Cortex of kidney (tissue), 1 donor: ENCODE measurements at places on chromosomes 13 and 19.

GRCh38 chr19:46748325-46749109 lies 2.3 kb upstream of the STRN4 start:
- no peak for DNase-seq

- no peak for DNase-seq
Measured at GRCh38 chr13:59494560-59494970, 669.2 kb downstream of the DIAPH3 start.

DNA sequence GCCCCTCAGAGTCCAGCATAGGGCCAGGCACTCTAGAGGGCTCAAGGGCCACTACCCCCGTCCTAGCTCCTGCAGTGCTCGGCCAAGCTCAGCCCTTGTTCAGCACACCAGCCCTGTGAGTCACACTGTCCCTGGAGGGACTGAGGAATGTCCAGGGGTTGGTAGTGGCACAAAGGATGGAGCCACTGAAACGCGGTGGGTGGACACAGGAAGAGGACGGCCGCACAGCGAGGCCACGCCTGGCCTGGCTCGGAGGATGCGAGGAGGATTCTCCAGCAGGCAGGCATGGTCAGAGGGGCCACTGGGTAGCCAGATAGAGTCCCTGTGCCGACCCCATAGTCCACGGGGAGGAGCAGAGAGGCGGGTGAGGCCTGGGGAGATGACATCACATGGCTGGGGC lies 45.7 kb downstream of the C1QTNF9 start:
- DNase-seq: no peak

GRCh38 chr13:52025475-52026245 lies 1.2 kb downstream of the UTP14C start:
- DNase-seq: no peak

DNA sequence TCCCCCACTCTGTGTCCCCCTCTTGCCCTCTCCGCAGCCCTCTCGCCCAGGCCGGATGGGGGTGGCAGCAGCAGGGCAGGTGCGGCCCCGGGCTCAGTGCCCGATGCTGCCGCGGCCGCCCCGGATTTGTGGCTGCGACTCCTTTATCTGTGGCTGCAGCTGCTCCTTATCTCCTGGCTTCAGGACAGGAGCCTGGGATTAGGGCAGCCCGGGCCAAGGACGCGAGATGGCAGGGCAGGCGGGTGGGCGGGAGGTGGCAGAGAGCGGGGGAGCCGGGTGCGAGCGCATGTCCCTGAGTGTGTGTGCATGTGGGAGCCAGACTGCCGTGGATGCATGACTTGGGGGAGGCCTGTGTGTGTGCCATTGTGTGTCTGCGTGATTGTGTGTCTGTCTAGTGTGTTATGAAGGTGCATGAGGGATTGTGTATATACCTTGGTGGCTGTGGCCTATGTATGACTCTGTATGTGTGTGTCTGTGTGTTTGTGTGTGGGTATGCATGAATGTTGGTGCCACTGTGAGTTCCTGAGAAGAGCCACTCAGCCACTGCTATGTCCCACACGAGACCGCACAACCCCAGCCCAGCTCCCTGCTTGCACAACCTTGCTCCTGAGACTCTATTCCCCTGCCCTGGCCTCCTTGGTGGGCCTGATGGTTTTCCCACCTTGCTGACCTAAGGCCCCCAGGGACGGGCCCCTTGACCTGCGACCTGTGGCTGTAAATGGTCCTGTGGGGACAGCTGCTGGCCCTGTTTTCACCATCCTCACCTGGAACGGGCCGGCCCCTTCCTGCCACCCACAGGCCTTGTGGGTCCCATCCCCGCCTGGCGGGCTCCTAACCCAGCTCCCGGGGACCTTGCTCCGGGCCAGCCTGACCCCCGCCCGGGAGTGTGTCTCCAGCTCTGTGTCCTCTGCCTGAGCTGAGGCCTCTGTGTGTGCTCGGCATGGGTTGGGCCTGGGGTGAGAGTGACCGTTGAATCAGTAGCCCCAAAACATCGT lies 5.3 kb upstream of the NRTN start:
- no peak for DNase-seq

DNA sequence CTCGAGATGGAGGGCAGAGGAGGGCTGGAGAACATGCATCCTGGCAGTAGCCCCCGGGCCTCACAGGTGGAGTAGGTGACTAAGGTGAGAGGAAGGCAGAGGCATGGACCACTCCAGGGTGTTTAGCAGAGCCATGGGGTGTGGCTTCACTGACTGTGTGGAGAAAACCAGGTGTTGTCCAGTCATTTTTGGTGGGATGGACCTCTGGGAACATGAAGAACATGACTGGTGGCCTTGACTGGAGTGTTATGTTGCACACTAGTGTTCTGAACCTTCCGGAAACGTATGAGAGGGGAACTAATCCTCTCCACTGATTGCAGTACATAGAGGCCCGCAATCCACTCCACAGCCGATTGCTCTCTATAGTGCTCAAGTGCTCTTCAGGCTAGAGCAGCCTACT lies 16.9 kb downstream of the MED26 start:
- DNase-seq: no peak

GRCh38 chr19:2524840-2525723 lies 49.2 kb downstream of the GADD45B start:
- no peak for DNase-seq

- DNase-seq: no peak
Measured at GRCh38 chr13:44601586-44601985, 25.5 kb upstream of the TSC22D1 start.

- no peak for DNase-seq
Measured at GRCh38 chr19:39833160-39833463, 850 bp downstream of the DYRK1B start.

GRCh38 chr19:676339-677105 lies at the start of gene FSTL3:
Gene FSTL3 (plus strand): TSS chr19:676392. CDS start chr19:676424, 32 bp downstream.
- no peak for DNase-seq

DNA sequence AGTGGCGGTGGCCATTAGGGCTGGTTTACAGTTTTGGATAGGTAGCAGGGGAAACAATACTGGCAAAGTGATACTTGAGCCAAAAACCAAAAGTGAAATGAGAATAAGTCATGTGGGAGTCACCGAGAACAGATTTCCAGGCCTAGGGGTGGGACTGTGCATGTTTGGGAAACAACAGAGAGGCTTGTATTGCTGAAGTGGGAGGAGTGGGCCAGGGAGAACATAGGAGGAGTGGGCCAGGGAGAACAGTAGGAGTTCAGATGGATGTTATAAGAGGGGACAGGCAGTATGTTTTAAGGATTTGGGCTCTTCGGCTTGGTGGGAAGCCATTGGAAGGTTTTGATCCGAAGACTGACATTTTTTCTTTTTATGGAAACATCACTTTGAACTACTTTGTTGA lies 35.5 kb downstream of the AKAP11 start:
- no peak for DNase-seq

GRCh38 chr13:42891591-42891990 lies 100.5 kb downstream of the EPSTI1 start:
- no peak for DNase-seq

GRCh38 chr13:65830411-65831205 lies 1399.5 kb downstream of the PCDH9 start:
- DNase-seq: no peak

- DNase-seq: no peak
Measured at GRCh38 chr13:25213715-25214114, 41.6 kb upstream of the AMER2 start.

- DNase-seq: no peak
Measured at GRCh38 chr19:51994048-51994644, 7.5 kb upstream of the ZNF350 start.

DNA sequence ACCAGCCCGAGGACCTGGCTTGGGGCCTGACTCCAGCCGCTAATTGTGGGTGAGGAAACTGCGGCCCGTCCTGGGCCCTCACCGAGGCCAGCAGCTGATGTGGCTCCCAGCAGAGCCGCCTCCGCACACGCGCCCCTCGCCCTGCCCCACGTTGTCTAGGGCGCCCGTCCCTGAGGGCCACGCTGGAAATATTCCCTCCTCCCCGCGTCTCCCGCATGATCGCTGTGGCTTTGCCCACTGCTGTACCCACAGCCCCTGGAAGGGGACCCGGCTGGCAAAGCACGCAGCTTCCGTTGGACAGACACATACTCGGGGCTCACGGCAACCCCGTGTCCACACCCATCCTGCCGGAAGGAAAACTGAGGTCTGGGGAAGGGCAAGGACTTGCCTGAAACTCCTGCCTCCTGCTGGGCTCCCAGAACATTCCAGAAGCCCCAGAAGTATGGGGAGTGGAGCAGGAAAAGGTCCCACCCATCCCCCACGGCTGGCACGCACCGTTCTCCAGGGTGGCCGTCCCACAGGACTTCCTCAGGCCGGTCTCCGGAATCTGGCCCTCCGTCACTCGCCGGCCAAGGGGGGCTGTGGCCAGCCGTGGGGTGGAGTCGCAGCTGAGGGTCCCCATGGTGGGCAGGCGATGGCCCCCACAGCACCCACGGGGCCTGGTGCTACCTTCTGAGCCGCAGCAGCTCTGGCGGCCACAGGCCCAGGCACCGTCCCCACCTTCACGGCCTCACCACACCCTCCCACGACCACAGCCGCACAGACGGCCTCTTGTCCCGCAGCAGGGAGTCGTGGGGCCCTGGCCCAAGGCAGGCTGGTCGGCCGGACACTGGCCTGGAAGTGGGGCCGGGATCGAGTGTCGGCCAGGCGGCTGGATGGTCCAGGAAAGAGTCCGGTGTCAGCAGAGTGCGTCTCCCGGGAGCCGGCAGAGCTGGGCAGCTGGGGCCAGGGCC lies 13.6 kb upstream of the SHC2 start:
- DNase-seq: no peak

DNA sequence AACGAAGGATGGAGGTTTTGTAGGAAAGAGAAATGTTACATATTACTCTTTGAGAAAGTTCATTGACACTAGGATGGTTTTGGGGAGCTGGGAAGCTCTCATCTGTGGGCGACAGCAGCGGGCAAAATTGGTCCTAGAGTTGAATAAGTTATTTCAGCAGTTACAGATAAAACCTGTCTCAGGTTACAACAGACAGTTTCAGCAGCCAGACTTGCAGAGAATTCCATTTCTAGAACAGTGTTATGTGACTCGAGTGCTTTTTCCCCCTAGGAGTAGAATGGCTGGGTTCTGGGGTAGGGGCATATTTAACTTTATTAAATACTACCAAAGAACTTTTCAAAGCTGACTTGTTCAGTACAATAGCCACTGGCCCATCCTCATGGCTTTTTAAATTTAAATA lies 46.7 kb upstream of the UBL3 start:
- no peak for DNase-seq

DNA sequence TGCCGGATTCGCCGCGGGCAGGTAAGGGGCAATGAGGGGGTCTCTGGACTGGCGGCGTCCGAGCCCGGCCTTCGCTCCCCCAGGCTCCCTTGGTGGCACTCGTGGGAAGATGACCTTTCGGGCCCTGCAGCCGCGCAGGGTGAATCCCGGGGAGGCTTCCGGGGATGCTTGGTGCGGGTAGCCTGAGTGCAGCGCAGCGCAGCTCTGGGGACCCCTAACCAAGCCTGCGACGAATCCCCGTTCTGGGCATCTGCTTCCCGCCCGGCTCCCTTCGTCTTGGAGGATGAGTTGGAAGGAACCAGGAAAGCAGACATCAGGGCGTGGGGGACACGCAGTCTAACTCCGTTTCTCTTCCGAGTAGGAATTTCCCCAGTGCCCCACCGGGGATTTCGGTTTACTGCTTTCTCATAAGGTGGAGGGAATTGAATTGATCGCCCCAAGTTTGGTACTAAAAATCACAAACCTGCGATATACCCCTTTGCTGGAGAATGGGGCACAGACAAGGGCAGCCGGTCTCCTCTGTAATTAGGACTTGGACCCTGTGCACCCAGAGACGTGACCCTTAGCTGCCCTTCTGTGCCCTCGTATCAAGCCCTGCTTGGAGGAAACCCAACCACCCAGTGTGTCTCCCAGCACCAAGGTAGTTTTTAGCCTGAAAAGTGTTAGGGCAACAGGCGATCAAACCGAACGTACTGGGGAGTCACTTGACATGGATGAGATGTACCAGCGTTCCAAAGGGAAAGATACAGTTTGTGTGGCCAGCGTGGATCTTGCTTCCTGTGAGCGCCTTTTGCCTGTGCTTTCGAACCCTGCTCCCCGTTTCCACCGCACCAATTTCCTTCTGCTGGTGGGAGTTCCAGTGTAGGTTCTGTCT lies 1.0 kb downstream of the GPC5 start:
- no peak for DNase-seq

- no peak for DNase-seq
Measured at GRCh38 chr19:18856385-18857126, 24.8 kb downstream of the UPF1 start.

- no peak for DNase-seq
Measured at GRCh38 chr13:19519049-19519448, 42.3 kb downstream of the TPTE2 start.

GRCh38 chr19:42965176-42965575 lies 28.2 kb upstream of the PSG7 start:
- no peak for DNase-seq

DNA sequence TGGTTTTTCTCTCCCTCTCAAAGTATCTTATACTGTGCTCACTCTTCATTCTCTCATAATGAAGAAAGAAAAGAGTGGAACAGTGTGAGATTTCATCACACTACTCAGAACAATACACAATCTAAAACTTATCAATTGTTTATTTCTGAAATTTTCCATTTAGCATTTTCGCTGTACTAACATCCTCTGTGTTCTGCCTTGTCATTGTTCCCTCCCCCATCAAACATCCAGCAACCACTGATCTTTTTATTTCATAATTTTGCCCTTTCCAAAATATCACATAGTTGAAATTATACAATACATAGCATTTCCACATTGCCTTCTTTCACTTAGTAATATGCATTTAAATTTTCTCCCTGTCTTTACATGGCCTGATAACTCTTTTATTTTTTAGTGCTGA lies 658.7 kb downstream of the SLITRK1 start:
- DNase-seq: no peak

- no peak for DNase-seq
Measured at GRCh38 chr13:104779311-104779993, 1713.2 kb upstream of the SLC10A2 start.

DNA sequence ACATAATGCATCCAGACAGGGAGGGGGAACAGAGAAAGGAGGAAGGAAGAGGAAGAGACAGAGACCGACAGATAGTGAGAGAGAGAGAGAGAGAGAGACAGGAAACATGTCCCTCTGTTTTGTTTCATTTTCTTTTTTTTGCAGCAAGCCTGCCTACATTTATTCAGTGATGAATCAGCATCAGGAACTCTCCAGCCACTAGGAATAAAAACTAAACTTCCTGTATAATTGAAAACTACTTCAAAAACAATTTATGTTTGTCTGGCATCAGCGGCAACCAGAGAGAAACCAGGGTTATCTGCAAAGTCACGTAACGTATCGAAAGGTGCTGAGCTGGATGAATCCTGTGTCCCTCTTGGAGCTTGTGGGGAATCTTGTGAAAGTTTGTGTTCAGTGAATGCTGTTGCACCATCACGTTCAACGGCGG lies 148.6 kb upstream of the SOX21 start:
- DNase-seq: no peak

GRCh38 chr13:112231451-112232083 lies 144.6 kb upstream of the SPACA7 start:
- DNase-seq: no peak

- DNase-seq: no peak
Measured at GRCh38 chr13:75836441-75836840, 200.3 kb downstream of the LMO7 start.

GRCh38 chr13:79225487-79226232 lies 180.4 kb downstream of the RBM26 start:
- no peak for DNase-seq

- no peak for DNase-seq
Measured at GRCh38 chr19:29527500-29528328, 1.9 kb downstream of the VSTM2B start.
